Urinary bladder (tissue), 4 donors: ENCODE measurements at places on chromosomes 5 and 9. TPM values are rescaled to one million over a fixed set of nuclear protein-coding genes. Genes with fewer than 3 reads are reported as not detected.

STPG3 gene
- not detected for total RNA-seq

LEAP2 gene
- 3.0 TPM for total RNA-seq

GLDC gene
- total RNA-seq: 0.74 TPM

KCNV2 gene
- not detected for total RNA-seq

WDR36 gene
- total RNA-seq: 74.5 TPM

LCNL1 gene
- 0.11 TPM for total RNA-seq

ACOT12 gene
- 0.21 TPM for total RNA-seq

CCDC192 gene
- not detected for total RNA-seq

GAS1 gene
- total RNA-seq: 52.8 TPM

IFNB1 gene
- not detected for total RNA-seq

OTULINL gene
- total RNA-seq: 13.0 TPM

FOXE1 gene
- not detected for total RNA-seq

PRDM9 gene
- total RNA-seq: not detected

TRIM7 gene
- 1.2 TPM for total RNA-seq

ISCA1 gene
- 54.5 TPM for total RNA-seq

SLC36A2 gene
- total RNA-seq: not detected

FRMD3 gene
- total RNA-seq: 10.8 TPM

GMCL2 gene
- total RNA-seq: 0.16 TPM

ANXA2R gene
- total RNA-seq: 3.5 TPM

ZNF462 gene
- 40.2 TPM for total RNA-seq
